ACHN (cell line): ENCODE measurements at places on chromosomes 1 and 21.

DNA sequence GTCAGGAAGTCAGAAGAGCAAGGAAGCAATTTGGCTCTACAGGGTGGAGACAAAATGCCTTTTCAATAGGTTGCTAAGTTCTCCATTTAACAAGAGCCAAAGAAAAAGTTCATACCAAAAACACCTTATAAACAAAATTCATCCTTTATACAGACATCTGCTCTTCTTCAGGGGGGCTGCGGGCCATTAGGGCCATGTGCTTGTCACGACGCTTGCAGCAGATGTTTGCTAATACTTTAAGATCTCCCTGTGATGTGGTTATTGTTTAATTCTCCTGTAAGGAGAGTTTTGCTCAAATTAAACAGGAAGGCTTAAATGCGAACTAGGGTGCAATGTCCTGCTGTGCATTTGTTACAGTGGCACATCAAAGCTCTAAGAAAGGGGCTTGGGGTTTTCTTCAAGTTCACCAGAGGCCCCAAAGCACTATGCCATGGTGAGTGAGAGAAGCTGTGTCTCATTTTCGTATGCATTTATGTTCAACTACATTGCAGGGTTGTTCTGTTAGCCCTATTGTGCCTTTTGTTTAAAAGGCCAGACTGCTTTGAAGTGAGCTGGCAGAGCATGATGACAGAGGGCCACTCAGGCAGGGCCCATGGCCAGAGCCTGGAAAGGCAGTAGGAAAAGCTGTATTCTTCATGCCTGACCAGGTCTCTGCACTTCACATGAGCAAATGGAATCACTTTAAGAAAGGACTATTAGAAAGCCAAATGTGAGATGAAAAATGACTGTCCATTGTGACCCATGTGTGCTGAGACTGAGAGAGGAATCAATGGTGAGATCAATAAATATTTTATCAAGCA, 24.8 kb upstream of the NTPCR start:
- DNase-seq, result no peak

- DNase-seq, result no peak
These were observed 62.9 kb downstream of the TEX35 start for GRCh38 chr1:178575611-178576361.

DNA sequence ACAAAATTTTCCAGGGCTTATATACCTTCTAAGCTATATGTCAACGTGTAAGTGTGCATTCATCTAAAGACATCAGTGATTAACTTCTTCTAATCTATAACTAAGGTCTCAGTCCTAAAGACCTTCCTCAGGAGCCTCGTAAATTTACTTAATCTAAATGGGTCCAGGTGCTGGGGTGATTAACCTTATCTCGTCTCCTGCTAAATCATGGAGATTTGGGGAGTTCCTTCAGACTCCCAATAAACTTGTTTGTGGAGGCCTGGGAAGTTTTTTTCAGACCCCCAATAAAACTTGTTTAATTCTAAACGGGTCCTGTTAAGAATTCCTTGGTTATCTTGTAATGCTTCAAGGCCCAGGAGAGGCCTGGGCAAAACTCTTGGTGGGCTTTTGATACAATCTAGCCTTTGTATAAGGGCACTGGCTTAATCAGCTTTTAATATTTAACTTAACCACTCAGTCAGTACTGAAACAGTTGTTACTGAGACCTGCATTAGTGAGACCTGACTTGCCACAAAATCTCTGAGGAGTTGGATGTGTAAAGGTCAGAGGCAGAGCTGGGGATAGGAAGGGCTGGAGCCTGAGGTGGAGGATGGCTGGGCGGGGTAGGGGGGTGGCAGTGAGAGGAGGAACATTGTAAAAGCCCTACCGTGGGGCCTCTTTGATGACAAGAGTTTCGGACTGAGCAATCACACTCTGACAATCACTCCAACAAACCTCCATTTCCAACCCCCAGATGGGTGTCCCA, 6.2 kb upstream of the HMGCS2 start:
- no peak for DNase-seq

- no peak for DNase-seq
These were observed 88.8 kb downstream of the TGFBR3 start for GRCh38 chr1:91797164-91797563.

DNA sequence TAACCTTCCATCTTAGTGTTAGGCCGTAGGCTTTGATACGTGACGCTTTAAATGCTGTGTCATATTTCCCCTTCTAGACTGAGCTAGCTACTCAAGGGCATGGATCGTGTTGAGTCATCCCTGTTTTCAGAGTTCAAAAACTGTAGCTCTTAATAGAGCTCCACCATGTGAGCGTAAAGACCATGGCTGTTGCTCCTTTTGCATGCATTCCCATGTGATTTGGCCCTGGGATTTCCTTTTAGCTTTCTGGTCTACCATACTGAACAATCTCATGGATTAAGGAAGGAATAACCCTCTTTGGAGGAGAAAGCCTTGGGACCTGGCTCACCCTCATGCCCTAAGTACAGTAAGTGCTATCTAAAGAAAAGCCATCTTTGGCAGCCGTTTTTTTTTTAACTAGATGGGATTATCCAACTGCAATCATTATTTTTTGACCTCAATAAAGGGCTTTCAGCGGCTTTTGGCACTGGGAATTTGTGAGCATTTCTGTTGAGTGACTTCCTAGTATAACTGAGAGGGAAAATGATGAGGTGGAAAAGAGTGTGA, 76.6 kb downstream of the PLPP3 start:
- DNase-seq, result no peak

- peak; percentile 17 for DNase-seq
These were observed 75.6 kb downstream of the PIGK start for GRCh38 chr1:77143529-77144121.

DNA sequence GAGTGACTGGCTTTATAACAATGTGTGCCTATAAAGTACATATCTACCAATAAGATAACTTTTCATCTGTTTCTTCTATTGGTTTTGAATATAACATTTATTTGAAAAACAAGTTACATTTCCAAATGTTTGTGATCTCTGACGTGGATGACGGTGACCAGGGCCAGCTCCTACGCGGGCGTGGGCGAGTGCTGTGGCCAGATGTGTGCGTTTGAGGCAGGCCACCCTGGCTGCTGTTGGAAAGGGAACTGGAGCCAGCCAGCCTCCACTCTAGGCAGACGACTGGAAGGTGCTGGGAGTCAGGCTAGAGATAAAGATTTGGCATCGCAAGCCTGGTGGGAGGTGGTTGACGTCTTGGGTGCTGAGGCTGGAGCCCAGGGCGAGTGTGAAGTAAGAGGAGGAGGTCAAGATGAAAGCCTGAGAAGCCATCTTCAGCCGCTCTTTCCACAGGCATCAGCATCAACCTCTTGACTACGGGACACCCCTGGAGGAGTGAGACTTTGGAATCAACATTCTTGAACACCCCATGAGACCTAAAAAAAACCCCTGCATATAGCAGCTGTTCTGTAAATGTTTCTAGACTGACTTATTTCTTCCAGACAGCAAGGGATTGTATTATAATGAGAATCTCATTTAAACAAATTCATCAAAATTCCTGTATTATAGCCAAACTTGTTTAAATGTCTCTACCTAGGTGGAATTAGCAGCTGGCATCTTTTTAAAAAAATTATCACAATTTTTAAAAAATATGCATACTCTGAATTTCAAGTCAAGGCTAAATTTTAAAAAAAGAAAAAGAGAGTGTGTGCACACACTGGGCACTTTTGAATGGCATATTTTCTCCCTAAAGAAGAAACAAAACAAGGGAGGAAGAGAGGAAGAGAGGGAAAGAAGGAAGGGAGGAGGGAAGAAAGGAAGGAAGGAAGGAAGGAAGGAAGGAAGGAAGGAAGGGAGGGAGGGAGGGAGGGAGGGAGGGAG, 112.5 kb upstream of the SLC44A3 start:
- DNase-seq, result no peak

DNA sequence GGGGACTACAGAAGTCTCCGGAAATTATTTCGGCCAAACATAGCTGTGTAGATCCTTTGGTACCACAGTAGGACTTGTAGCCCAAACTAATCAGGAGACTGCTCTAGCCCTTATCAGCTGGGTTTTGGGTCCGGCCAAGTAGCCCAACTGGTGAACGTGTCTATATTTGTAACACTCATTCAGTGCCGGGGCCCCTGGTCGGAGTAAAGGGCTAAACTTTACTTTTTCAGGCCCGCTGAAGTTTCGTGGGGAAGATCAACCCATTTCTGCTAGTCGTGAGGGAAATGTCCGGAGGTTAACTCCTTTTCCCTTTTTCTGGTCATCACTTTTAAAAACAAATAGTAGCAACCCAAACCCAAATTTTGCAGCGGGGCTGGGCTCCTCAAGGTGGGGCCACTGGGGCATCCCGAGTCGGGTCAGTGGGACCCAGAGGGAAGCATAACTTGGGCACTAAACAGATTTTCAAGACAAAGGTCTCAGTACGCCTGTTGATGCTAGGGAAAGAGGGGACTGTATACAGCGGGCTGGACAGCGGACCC, 1.7 kb downstream of the LHX9 start:
- DNase-seq, result no peak

DNA sequence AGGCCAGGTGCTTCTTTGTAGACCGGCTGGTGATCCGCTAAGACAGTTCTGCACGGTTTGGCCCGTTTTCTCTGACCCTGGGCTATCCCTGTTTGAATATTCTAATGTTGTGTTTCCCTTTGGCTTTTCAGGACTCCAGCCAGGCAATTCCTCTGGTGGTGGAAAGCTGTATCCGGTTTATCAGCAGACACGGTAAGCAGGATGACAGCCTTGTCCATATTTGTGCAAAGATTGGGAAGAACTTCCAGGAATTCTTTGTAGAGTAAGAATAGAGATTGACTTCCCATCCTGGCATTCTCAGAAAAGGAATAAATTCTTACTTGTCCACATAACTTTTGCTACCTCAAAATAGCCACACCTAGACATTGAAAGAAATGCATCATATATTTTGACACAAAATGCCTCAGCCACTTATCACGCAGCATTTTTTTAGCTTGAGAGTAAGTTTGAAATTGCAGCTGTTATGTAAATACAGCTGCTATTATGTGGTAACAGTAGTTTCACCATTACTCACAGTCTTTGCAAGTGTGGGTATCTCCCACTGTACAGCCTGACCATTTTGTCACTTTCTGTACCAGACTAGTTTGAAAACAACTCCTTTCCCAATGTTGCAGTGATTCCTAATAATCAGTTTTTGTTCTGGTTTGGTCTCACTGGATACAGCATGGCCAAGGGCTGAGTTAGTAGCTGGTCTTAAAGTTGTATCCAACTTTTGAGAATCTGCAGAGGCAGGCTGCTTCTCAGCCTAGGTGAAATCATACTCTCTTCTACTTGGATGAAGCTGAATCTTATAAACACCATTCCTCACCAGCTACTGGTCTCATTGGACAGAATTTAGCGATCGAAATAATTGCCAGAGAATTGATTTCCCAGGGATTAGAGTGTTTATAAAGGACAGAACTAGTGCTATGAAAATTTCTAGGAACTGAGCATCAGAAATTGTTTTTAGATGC, 40.0 kb upstream of the IKBKE start:
- no peak for DNase-seq

GRCh38 chr1:33384040-33384812, 46.7 kb downstream of the PHC2 start:
- DNase-seq, result no peak

GRCh38 chr1:9059891-9060744, 9.3 kb downstream of the SLC2A5 start:
- DNase-seq, result no peak

DNA sequence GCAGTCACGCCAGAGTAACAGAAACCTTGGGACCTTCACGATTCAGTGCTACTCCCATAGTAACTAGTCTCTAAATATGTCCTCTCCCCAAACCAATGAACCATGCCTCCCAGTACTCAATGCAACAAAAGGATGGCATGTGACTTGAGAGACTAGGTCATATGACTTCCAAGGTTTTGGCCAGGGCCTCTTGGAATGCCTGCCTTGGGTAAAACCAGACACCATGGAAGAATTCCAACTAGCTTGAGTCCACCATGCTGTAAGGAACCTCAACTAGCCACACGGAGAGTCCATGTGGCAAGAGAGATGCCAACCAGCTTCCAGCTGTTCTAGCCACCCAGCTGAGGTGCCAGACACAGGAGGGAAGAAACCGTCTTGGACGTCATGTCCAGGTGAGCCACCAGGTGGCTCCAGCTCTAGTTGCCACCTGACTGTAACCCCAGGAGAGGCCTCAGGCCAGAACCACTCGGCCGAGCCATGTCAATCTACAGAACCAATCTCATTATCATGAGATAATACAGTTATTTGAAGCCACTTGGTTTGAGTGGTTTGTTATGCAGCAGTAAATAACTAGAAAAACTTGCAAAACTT, 115.0 kb downstream of the SYF2 start:
- peak; percentile 6 for DNase-seq

- no peak for DNase-seq
These were observed 20.2 kb downstream of the MRPL37 start for GRCh38 chr1:54220004-54220811.
